ENCODE measurements at places on chromosomes 1 and 21.
A peak's percentile ranks its signal among the peaks of the same experiment; 100 is the strongest.

- no peak for DNase-seq
Measured at GRCh38 chr1:234243521-234244260, 129.6 kb upstream of the COA6 start.

DNA sequence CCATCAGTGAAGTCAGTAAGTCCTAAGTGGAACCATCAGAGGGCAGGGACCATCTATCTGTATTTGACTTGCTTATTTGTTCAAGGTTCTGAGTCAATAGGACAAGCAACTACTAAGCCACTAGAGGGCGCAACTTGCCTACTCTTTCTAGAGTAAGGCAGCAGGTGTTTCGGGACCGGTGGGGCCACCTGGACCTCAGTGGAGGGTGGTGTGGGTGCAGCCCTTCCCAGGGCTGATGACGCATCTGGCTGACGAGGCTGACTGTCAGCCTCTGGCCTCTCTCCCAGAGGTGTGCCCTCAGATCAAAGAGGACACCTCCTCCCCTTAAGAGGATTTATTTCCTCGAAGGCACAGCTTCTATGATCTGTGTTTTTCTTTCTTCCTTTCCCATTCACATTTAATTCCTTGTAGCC, 6.6 kb downstream of the CBR3 start:
- DNase-seq = peak; percentile 97

DNA sequence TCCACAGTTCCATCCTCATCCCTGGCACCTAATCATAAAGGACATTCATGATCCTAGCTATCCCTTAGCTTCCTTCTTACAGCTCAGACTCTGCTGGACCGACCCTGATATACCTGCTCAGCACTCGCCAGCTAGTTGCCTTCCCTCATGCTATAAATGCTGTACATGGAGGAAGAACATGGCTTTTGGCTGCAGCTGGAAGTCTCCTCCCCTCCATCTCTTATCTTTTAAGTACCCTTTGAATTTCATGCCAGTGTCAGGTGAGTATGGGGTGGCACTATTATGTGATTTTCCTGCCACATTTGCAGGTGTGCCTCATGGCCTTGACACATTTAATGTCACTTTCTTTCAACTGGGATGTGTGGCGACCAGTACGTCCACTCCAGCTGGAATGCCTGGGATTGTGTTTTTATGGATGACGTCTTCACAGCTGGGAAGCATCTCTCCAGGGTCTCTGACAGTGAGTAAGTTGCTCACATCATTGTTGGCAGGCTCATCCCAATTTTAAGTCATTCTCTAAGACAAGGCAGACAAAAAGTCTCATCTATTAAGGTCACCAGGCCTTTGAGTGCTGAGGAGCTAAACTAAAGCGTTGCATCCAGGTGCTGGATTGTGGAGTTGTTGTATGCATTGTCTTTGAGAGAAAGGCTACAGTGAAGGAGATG, 43.4 kb downstream of the RUNX1 start:
- DNase-seq = no peak

DNA sequence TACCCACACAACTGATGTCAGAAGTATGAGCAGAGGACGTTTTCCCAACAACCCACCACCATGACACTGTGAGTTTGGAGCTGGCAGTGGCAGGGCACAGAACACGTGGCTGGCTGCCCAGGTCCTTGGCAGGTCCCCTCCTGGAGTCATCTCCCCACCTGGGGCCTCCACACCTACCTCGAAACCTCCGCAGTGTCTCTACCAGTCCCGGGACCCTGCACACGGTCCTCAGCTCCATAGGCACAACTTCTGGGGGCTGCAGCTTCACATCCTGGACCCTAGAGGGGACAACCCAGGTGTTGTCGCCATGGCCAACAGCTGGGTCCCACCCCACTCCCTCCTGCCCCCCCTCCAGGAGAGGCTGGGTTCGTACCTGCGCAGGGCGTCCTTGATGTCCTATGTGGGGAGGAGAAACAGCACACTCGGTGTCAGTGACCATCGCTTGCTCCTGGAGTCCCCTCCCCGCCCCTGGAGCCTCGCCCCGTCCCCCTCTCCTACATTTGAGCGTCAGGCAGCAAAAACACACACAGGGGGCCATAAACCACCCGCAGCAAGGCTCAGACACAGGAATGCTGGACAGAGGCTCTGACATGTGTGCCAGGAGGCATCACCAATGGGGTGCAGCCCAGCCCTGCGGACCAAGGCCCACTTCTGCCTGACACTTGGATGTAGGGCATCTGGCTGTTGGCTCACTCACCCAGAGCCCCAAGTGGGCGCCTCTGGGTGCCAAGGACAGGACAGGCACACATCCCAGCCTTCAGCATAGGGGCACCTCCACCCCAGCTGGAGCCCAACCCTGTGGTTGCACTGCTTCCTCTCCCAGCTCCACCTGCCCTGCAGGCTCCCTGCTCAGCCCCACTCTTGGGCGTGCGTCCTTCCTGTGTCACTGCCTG, 9.6 kb downstream of the TRIM11 start:
- no peak for DNase-seq

GRCh38 chr1:107993920-107994319, 28.9 kb upstream of the VAV3 start:
- peak; percentile 53 for DNase-seq

GRCh38 chr21:40291560-40291959, 424.3 kb downstream of the PCP4 start:
- DNase-seq = no peak

Data from Peyer's patch (tissue), 4 donors.